Activated naive CD8-positive, alpha-beta T cell treated with anti-CD3 and anti-CD28 coated beads for 36 hours (primary cell): ENCODE measurements at places on chromosomes 6 and 20. TPM values are rescaled to one million over a fixed set of nuclear protein-coding genes. Genes with fewer than 3 reads are reported as not detected.
A peak's percentile ranks its signal among the peaks of the same experiment; 100 is the strongest.

HLA-DQB2 gene
- 0.54 TPM for total RNA-seq

DNA sequence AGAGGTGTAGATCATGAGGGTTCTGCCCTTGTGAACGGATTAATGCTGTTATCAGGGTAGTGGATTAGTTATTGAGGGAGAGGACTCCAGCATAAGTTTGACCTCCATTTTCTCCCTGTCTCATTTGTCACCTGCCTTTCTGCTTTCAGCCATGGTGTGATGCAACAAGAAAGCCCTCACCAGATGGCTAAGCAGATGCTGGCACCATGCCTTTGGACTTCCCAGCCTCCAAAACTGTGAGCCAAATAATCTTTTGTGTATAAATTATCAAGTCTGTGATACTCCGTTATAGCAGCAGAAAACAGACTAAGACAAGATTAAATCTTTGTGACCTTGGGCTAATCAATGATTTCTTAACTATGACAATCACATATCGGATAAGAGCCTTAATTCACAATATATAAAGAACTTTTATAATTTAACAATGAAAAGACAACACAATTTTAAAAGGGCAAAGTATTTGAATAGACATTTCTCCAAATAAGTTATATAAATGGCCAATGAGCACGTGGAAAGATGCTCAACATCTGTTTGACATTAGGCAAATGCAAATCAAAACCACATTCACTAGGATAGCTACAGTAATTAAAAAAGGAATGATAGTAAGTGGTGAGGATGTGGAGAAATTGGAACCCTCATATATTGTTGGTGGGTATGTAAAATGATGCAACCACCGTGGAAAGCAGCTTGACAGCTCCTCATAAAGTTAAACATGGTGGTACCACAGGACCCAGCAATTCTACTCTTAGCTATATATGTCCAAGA, 45.3 kb upstream of the IFNGR1 start:
- H3K27ac ChIP-seq, result no peak overlapping the region
- peaks cover 5% of the 10 kb centered on the region for H3K4me1 ChIP-seq
- H3K4me3 ChIP-seq, result no peak overlapping the region
- no peaks in the 10 kb centered on the region for H3K36me3 ChIP-seq
- peaks cover 34% of the 10 kb centered on the region for H3K27me3 ChIP-seq
- no peak for DNase-seq

DNA sequence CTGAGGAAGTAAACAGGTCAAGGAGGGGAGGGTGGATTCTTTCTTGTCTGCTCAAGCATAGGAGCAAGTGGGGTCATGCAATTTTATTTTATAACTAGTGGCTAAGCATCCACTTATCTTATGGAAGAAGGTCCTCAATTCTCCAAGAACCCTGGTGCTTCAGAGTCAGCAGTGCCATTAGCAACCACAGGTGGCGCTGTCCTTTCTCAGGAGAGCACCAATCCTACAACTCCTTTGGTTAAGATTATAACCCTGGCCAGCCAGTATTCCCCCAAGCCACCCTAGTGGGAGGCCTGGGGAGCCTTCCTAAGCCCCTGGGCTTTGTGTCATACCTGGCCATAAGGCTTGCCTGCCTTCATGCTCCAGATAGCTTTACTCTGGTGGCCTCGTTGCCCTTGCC, 60.7 kb downstream of the PCSK2 start:
- no peaks in the 10 kb centered on the region for H3K36me3 ChIP-seq
- no peaks in the 10 kb centered on the region for H3K27me3 ChIP-seq
- DNase-seq, result no peak
- no peaks in the 10 kb centered on the region for H3K4me1 ChIP-seq

DNA sequence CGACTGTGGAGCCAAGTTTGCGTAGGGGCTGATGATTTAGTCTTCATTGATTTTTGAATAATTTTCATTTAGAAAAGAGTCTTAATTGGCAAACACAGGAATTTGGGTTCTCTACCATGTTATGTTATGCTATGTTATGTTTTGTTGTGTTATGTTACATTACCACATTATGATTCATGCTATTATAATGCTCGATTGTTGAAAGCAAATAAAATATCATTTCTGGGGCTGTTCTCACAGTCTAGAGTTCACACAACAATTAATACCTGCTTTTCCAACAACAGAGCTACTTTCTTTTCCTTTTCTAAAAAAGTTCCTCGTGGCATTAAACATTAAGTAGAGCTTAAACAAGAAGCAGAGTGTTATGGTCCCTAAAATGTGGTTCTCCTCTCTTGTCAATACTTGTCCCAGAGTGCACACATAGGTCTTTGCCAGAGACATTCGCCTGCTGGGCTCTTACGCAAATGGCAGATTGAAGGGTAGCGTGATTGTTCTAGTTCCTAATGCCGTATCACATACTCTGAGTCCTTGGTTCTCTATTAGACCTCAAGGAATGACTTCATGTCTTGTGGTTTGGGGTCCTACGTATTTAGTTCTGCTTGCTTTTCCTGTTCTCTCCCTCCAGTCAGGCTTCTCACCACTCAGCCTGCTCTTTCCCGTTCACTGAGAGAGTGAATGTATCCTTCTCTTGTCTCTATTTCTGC, 370.3 kb downstream of the CD109 start:
- H3K4me3 ChIP-seq, result no peak overlapping the region
- H3K36me3 ChIP-seq, result no peaks in the 10 kb centered on the region
- no peak overlapping the region for H3K27ac ChIP-seq
- DNase-seq, result no peak

CST7 gene
- 41.5 TPM for total RNA-seq

- H3K4me1 ChIP-seq, result peaks cover 12% of the 10 kb centered on the region
- H3K36me3 ChIP-seq, result peaks cover 5% of the 10 kb centered on the region
- DNase-seq, result no peak
- no peak overlapping the region for H3K4me3 ChIP-seq
Measured at GRCh38 chr6:26059941-26060340, 27.3 kb upstream of the HFE start.

DNA sequence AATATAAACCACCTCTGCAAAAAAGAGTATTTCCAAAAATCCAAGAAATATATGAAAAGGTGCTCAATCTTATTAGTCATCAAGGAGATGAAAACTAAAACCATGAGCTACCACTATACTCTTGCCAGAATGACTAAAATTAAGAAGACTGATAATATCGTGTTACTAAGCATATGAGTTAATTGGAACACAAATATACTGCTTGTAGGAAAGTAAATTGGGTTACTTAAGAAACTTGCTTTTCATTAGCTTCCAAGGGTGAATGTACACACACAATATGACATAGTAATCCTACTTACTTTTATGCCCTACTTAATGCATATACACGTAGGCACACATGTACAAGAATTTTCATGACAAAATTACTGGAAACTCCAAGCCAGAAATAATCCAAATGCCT, 3.4 kb downstream of the THEMIS start:
- no peaks in the 10 kb centered on the region for H3K27me3 ChIP-seq
- peaks cover 35% of the 10 kb centered on the region for H3K36me3 ChIP-seq
- H3K4me3 ChIP-seq, result peak overlapping the region; percentile 84
- H3K4me1 ChIP-seq, result peaks cover 26% of the 10 kb centered on the region
- H3K27ac ChIP-seq, result peak overlapping the region; percentile 96

DNA sequence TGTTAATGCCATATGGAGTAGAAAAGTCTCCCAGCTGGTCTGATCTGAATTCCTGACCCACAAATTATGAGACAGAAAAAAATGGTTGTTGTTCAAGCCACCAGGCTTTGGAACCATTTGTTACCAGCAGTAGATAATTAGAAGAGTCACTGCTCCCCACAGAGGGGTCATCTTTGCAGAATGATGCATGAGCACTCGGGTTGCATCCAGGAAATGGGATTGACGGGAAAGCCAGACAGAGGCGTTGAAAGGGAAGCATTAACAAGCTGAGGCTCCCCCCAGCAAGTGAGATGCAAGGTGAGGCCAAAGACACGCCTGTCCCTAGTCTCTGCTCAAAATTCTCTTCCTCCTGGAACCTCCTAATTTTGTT, 182.5 kb downstream of the SYNDIG1 start:
- no peak for DNase-seq
- peaks cover 5% of the 10 kb centered on the region for H3K27me3 ChIP-seq
- no peaks in the 10 kb centered on the region for H3K4me1 ChIP-seq
- no peak overlapping the region for H3K27ac ChIP-seq
- no peak overlapping the region for H3K4me3 ChIP-seq
- no peaks in the 10 kb centered on the region for H3K36me3 ChIP-seq

NRN1 gene
- total RNA-seq, result 10.2 TPM

DNA sequence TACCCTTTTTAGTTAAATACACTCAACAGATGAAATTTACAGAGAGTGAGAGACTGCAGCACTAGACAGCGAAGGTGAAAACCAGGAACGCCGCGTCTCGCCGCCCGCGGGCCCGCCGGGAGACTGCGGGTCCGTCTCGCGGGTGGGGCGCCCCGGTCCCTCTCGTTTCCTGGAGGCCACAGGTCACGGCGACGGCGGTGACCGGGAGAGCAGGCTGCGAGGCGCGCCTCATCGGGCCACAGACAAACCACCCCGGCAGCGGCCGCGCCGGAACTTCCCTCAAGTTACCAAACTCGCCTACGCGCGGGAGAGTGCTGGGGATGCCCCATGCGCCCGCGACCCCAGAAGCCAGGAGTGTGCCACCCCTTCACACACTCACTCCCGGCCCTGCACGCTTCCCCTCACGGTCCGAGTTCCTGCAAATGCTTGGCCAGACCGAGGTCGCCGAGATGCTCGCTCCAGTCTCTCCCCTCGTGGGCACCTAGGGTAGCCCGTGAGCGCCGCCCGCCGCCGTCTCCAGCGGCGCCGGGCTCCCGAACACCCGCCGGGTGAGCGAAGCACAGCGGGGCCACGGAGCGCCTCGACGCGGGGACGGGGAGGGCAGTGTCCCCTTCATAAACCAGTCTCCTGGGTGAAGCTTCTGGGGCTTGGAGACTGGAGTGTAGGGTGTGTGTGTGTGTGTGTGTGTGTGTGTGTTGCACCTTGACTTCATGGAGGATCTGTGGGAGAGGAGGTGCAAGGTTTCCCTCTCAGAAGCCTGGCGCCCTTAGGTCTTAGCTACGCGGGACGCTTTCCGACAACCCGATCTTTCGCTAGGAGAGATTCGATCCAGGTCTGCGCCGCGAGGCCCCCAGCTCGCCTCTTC, 1.4 kb downstream of the BACH2 start:
- H3K36me3 ChIP-seq, result peaks cover 54% of the 10 kb centered on the region
- H3K27me3 ChIP-seq, result no peaks in the 10 kb centered on the region
- peak overlapping the region; percentile 94 for H3K4me3 ChIP-seq
- DNase-seq, result peak; percentile 86

- no peaks in the 10 kb centered on the region for H3K36me3 ChIP-seq
- H3K4me3 ChIP-seq, result no peak overlapping the region
- peaks cover 11% of the 10 kb centered on the region for H3K27me3 ChIP-seq
- H3K4me1 ChIP-seq, result no peaks in the 10 kb centered on the region
- DNase-seq, result no peak
Measured at GRCh38 chr6:13952101-13952500, 27.3 kb downstream of the RNF182 start.

ZSCAN23 gene
- total RNA-seq, result 1.3 TPM

DNA sequence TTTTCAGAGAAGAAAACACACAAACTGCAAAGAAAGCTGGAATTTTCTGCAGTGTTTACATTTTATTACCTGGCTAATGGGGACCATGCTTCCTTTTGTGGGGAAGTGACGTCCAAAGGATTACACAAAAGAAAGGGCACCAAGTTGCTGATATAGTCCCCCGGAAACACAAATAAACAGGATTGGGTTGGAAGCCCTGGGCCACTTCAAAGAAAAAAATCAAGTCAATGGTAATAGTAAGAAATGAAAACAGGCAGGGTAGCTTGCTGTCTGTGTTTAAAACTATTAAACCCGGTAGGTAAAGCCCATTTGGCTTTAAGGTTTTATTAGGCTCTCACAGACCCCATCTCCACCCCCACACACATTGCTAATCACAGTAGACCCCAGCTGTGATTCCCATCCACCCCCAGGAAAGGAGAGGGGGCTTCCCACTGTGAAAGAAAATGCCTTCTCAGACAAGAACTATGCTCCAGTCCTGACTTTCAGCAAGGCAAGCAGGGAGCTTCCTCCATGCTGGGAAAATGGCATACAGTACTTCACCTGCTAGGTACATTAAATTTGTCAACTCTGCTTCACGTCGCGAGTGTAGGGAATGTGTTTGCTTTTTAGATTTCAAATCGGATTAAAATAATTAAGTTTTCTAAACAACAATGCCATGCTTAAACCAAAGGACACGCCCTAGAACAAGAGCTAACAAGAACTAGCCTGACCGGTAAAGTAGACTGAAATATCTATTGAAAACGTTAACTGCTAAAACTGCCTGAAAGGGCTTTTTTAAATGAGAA, 1.1 kb downstream of the PERP start:
- H3K36me3 ChIP-seq, result no peaks in the 10 kb centered on the region
- peaks cover 12% of the 10 kb centered on the region for H3K4me1 ChIP-seq
- peak overlapping the region; percentile 84 for H3K4me3 ChIP-seq
- DNase-seq, result no peak

DNA sequence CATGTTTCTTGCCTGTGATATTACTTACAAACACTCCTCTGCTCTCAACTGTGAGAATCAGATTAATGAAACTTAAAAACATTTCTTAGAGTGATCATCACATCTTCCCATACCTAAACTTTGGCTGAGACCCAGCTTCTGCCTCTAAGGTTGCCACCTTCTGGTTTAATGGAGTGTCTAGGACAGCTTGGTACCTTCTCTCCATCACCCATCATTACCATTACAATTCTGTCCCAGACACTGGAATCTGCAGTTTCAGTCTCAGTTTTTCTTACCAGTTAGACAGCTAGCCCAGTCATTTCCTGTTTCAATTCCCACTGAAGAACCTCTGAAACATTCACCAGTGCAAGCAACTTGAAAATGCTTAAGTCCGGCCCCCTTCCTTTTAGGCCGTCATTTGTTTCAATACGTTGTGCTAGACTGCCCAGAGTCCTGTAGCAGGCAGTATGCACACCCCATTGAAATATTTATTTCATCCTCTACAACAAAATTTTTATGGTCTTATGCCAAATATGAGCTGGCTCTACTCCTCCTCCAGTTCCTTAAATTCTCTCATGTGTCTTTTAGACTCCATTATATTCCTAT, 107.0 kb upstream of the FOXO3 start:
- peak overlapping the region; percentile 7 for H3K27ac ChIP-seq
- H3K36me3 ChIP-seq, result no peaks in the 10 kb centered on the region
